Amniotic stem cell (primary cell): ENCODE measurements at places on chromosomes 1 and 21.

- peak; percentile 88 for DNase-seq
Observed at GRCh38 chr1:19559641-19560040, 74.3 kb upstream of the CAPZB start.

DNA sequence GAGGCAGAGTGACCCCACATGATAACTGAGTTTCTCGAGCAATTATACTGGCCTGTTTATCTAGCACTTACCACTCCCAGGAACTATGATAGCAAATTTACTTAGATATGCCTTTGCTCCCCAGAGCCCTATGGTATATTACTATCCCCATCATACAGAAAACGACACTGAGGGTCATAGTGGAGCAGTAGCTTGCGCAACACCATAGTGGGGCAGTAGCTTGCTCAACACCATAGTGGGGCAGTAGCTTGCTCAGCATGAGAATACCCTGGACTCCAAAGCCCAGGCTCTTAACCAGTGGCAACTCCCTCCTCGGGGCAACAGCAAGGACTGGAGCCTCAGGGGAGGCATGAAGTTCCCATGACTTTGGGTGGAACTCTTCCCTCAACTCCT, 211.9 kb downstream of the NPHP4 start:
- DNase-seq, result no peak

GRCh38 chr1:38892976-38893375, 11.6 kb upstream of the GJA9 start:
- DNase-seq, result no peak

- no peak for DNase-seq
Observed at GRCh38 chr1:61226791-61227567, 144.6 kb downstream of the NFIA start.

DNA sequence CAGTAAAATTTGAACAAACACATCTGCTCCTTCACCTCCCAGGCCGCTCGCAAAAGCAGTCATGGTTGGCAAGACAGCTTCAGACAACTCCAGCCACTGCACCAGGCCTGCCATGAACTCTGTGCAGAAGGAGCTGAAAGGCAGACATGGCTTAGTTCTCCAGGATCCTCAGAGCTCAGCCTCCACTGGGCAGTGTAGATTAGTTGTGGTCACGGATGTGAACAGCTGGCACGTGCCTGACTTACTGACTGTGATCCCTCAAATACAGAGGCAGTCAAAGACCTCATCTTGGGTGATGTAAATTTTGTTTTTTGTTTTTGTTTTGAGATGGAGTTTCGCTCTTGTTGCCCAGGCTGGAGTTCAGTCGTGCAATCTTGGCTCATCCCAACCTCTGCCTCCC, 28.4 kb downstream of the TMCO4 start:
- no peak for DNase-seq

GRCh38 chr1:10838541-10838940, 42.1 kb upstream of the CASZ1 start:
- DNase-seq, result no peak

DNA sequence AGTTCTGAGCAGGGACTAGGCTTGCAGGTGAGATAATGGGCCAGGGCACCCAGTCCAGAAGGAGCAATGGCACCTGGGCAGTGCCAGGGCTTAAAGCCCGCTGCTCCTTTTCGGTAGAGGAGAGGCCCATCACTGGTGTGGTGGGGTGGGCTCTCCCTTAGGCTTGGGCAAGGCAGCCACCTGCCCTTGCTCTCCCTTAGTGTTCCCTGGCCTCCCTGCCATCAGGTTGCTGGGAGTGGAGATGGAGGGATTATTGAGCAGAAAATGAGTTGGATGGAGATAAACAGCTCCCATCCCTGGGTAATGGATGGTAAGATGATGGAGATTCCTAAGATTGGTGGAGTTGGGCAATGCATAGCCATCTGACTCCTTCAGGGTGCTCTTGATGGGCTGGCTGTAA, 7.9 kb downstream of the MYOG start:
- DNase-seq, result no peak

- DNase-seq, result no peak
Observed at GRCh38 chr1:54172614-54173599, 20.1 kb upstream of the CDCP2 start.

GRCh38 chr1:15709226-15709625, 25.1 kb downstream of the PLEKHM2 start:
- DNase-seq, result no peak

DNA sequence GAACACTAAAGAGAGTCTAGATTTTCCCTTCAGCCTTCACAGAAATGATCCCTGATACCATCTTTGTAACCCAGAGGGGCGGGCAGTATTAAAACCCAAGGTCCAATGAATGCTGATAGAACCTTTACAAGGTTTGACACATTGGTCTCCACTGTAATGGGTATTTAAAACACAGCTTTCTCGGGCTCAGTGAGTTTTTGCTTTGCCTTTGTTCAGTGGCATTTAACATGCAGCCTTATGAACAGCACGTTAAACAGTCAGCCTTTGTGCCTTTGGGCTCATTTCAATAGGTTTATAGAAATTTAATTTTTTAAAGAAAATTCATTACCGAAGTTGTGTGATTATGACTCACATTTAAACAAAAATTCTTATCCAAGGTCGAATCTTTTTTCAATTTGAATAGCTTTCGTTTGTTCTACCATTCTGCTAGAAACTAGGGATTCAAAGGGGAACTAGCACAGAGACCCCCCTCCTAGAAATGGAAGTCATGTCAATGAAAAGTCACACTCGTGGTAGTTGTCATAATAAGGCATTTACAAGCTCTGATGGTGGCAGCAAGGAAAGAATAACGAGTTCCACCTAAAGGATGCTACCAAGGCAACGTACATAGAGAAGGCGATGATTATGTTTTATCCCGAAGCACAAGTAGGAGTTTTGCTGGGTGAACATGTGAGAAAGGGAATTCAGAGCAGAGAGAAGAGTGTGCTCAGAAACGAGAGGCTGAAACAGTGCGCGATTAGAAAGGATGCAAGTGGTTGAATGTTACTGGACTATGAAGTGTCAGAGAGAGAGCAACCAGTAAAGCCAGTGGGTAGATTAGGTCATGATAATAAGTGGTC, 66.2 kb downstream of the SGIP1 start:
- DNase-seq, result no peak

GRCh38 chr1:64100791-64101190, 102.6 kb upstream of the UBE2U start:
- no peak for DNase-seq

DNA sequence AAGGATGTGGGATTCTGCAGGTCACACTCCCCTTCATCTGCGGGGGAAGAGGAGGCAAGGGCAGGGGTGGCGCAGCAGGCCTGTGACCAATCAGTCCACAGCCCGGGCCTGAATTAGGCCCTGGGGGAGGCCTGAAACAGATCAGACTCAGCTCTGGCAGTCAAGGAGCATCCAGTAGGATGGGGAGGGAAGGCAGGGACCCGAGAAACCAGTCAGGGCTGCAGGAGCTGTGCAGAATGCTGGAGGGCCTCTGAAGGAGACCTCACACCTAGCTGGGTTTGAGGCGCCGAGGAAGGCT, 12.7 kb downstream of the TNNT2 start:
- DNase-seq, result no peak

GRCh38 chr1:207025146-207025880, 7.2 kb downstream of the C1orf116 start:
- DNase-seq, result no peak

GRCh38 chr1:218882454-218882853, 291.2 kb upstream of the LYPLAL1 start:
- no peak for DNase-seq

GRCh38 chr1:169753549-169753948, 19.7 kb upstream of the SELE start:
- DNase-seq, result no peak

DNA sequence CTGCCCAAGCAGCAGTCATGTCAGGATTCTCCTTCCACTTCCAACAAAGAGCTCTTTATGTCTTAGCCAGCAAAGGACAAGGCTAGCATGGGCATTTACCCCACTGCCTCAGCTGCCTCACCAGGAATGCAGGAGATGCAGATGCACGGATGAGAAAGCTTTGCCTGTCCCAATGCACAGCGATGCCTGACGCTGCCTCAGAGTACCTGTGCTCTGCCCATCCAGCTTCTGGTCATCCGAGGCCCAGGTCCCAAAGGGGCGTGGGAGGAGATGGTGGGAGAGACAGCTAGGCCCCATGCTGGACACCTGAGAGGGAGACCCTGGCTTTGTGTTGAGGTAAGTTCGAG, 59.0 kb downstream of the IRF2BP2 start:
- DNase-seq, result no peak

DNA sequence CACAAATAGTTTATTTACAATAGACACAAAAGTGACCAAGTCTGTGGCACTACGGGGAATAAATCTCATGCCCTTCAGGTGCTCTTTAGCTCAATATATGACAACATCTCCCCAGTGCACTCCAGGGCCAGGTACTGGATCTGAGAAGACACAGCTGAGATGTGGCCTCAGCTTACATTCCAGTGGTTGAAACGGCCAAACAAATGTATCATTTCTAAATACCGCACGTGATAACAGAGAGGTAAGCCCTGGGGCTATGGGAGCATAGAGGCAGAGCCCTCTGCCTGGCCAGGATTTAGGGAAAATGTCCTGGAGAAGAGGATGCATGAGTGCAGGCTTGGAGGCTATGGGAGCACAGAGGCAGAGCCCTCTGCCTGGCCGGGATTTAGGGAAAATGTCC, 630.5 kb downstream of the SMYD3 start:
- no peak for DNase-seq
